ENCODE measurements at places on chromosomes 13 and 19.

DNA sequence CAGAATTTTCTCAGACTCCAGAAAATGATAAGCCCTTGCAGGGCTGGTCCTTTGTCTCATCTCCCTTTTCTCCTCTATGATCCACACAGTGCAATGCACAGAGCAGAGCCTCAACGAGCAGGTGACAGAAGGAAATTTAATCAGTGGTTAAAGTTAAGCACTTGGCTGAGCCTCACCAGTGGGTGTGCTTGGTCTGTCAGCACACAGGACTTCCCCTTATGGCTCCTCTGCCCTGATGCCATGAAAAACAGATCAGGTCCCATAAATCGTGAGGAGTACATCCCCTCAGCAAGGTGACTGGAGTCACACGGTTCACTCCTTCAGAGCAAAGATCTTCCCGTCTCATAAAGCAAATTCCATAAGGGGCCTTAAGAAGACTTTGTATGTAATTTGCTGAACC lies 818.2 kb downstream of the UQCRFS1 start:
- no peak for DNase-seq

- DNase-seq, result peak; percentile 35
Observed at GRCh38 chr13:51844862-51845573, at the start of gene TMEM272. Gene TMEM272, minus strand, starts transcription at chr13:51845177. Its CDS starts 6,647 bp downstream, at chr13:51838530.

- no peak for DNase-seq
Observed at GRCh38 chr19:57305056-57305455, 15.2 kb upstream of the ZNF543 start.

DNA sequence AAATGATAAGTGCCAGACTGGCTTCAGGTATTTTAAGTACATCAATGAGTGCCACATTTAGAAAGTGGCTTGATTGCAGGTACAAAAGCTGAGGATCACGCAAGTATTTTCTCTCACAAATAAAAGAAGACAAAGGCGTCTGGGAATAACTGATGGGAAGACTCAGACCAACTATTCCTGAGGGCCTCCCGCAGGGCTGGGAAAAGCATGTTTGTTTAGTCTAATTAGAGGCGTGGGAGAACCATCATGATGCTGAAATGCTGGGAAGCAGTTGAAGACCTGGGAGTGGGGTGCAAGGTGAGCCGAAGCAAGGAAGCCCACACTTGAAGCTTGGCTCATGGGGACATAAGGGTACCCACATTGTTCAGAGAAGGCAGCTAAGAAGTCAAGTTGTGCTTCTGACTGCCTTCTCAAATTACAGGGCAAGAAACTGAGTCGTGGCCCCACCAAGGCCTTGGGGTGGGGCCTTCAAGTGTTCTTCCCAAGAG lies 536.0 kb downstream of the MYO16 start:
- DNase-seq, result no peak

DNA sequence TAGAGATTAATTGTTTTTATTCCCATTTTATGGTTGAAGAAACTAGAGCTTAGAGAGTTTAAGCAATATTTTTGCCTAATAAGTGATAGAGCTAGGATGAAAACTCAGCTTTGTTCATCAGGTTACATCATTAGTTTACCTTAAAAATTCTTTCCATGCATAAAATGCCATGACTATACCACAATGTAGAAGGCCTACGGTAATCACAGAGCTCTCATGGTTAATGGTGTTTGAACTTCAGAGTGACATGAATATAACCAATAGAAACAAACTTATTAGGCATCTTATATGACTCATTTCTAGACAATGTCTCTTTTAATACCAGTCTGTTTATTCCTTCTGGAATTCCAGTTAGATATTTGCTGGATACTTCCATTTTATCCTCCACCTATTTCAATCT lies 78.5 kb downstream of the FGF9 start:
- no peak for DNase-seq

- DNase-seq, result no peak
Observed at GRCh38 chr13:97242755-97243497, 20.8 kb downstream of the MBNL2 start.

GRCh38 chr19:40144151-40144550 lies 47.1 kb upstream of the MAP3K10 start:
- DNase-seq, result no peak

- DNase-seq, result no peak
Observed at GRCh38 chr13:23447927-23448326, 14.4 kb upstream of the SACS start.

DNA sequence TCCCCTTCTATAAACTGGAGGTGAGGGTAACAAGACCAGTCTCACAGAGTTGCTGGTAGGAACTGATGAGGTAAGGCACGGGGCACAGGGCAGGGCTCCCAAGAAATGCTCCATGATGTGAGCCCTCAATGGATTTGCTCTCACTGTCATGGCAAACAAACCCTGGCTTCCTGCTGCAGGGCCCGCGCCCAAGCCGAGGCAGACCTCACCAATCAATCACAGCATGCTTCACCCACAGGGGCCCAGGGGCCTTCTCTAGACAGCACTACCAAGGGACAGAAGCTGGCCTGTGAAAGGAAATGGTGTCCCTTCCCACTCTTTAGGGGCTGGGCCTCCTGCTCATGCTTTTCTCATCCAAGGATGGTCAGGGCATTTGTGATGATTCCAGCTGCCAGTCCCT lies 25.9 kb upstream of the PLA2G4C start:
- no peak for DNase-seq

DNA sequence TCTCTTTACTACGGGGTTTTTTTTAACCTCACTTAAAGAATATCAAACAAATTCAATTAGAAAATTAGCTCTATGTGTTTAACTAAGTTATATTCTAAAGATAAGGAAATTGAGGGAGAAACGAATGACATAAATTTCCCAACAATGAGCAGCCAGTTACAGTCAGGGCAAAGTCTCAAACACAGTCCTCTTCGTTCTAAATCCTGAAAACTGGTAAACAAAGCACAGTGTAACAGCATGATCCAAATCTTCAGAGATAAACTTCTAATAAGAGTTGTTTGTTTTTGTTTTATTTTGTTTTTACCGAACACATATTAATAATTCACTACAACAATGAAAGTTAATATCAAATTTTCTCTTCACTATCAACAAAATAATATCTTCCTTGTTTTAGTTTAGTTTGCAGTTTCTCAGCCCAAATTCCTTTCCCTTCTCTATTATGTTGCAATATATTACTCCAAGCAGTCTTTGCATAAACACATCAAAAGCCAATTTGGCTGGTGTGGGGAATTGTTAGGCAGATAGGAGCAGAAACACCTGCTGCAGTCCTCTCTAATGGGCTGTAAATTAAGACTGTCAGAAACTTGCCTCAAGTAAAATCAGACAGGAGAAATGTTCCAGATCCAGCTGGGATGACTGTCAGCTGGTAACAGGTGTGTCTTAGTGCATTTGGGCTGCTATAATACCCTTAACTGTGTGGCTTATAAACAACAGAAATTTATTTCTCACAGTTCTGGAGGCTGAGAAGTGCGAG lies 106.5 kb upstream of the SGCG start:
- DNase-seq, result no peak

DNA sequence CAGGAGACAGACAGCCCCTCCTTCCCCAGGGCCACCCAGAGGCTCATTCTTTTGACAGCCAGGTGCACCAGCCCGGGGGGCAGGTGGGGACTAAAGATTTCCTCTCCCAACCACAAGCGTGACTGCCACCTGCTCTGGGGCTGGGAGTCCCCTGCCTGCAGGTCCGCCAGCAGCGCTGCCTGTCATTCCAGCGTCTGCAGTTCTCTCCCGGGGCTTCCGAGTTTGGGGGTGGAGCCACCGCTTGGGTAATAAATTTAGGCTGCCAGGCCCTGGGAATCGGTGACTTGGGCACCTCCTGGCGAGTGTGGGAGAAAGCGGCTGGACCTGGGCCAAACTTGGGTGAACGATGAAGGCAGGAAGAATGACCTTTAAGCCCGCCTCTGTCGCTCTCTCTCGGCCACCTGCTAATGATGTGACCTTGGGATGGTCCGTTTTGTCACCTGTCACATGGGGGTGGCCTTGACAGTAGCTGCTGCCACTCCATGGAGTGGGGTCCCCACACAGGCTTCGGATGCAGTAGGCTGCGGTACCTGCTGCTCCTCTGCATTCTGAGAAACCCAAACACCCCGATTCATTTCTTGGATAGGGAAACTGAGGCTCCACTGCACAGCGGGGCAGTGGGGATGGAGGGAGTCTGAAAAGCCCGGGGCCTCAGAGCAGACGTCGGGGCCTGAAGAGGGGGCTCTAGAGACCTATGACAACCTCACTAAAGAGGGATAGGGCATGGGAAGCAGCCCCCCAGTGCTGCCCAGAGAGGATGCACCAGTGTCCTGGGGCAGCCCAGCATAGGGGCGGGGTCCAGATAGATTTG lies 12.8 kb downstream of the FUT6 start:
- no peak for DNase-seq

GRCh38 chr13:108363666-108364065 lies 94.1 kb downstream of the TNFSF13B start:
- DNase-seq, result no peak

DNA sequence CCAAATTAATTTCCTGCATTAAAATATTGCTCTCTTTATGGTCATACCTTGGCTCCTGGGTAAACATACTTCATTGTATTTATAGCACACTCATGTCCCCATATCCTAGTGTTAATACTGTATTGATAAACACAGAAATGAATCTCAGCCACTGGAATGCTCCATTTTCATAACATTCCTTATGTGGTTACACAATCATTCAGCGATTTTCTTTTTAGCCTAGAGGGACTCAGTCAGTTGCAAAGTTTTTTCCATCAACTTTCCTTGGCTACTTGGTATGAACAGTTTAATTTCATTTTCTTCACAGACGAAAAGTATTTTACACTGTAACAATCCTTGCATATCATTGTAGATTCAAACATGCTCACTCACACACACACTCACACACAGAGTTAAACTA lies 471.5 kb downstream of the FGF14 start:
- DNase-seq, result no peak

DNA sequence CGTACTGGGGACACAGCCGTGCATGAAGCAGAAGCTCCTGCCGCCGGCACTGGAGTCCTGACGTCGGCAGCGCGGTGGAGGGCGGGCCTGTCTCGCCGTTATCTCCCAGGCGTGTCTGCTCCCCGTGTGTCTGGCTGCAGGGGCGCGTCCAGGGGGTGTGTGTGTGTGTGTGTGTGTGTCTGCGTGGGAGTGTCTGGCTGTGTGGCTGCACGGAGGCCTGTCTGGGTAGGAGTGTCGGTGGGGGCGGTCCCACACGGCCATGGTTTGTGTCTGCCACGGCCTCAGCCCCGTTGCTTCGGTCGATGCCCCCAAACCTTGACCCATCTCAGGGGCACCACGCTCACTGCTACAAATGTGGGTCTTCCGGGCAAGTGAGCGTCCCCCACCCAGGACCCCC lies 18.3 kb downstream of the ARID3A start:
- DNase-seq, result no peak

- DNase-seq, result peak; percentile 46
Observed at GRCh38 chr13:98484289-98485219, 92.4 kb downstream of the STK24 start.

DNA sequence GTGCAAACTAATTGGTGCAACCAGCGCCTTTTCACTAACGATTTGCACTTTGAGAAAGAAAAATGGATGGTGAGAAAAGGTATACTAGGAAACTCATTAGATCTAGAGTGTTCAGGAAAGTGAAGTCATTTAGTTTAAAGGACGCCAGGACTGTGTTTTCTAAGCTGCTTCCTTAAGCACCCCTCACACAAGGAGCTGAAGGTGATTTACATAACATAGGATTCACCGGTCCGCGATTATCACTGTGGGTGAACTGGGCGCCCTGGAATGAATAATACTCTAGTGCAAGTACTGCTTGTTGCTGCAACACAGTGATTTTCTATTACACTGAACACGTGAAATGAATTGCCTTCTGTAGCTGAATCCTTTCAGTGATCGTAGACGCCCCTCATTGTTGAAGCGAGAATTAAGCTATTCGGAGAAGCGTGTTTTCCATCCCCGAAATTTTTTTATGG lies 2.6 kb upstream of the MAB21L1 start:
- DNase-seq, result no peak

GRCh38 chr19:17075035-17075863 lies at the start of the genes HAUS8 and MYO9B:
Gene HAUS8, minus strand, starts transcription at chr19:17075452. Its CDS starts 30 bp downstream, at chr19:17075422.
Gene MYO9B, plus strand, starts transcription at chr19:17075777. Its CDS starts 25,941 bp downstream, at chr19:17101718.
- peak; percentile 98 for DNase-seq

DNA sequence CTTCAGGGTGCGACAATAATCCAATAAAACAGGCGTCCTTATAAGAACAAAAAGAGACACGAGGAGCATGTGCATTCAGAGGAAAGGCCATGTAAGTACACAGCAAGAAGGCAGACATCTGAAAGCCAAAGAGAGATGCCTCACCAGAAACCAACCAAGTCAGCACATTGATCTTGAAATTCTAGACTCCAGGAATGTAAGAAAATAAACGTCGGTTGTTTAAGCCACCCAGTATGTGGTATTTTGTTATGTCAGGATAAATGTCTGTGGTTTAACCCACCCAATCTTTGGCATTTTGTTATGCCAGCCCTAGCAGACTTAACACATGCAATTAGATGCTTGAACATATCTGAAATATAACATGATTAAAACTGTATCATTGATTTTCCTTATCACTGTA lies 452.0 kb downstream of the SLITRK6 start:
- DNase-seq, result no peak

GRCh38 chr13:24216176-24216575 lies 55.7 kb downstream of the SPATA13 start:
- no peak for DNase-seq

GRCh38 chr19:33108161-33108560 lies 23.8 kb upstream of the WDR88 start:
- DNase-seq, result no peak

DNA sequence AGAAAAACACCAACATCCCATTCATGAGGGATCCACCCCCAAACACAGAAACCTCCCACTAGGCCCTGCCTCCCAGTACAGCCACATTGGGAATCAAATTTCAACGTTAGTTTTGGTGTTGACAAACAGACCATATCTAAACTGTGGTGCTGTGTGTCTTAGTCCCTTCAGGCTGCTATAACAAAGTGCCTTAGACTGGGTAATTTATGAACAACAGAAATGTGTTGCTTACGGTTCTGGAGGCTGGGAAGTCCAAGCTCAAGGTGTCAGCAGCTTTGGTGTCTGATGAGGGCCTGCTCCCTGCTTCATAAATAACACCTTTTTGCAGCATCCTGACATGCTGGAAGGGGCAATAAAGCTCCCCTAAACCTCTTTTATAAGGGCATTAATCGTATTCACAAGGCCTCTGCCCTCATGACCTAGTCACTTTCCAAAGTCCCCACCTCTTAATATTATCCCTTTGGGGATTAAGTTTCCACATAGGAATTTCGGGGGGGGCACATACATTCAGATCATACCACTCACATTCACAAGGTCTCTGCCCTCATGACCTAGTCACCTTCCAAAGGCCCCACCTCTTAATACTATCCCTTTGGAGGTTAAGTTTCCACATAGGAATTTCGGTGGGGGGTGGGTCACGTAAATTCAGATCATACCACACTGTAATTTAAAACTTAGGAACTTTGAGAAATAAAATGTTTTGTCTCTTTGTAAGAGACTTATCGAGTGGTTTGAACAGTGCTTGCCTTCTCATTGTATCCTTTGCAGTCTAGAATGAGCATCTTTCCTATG lies 27.5 kb downstream of the ZNF507 start:
- DNase-seq, result no peak
